ENCODE measurements at places on chromosomes 13 and 19.

GRCh38 chr13:111973605-111974340 is 93.2 kb upstream of the SOX1 start:
- DNase-seq: no peak

GRCh38 chr13:40490086-40490758 is 176.2 kb downstream of the FOXO1 start:
- no peak for DNase-seq

- no peak for DNase-seq
Observed at GRCh38 chr19:17826508-17827056, 5.3 kb upstream of the INSL3 start.

DNA sequence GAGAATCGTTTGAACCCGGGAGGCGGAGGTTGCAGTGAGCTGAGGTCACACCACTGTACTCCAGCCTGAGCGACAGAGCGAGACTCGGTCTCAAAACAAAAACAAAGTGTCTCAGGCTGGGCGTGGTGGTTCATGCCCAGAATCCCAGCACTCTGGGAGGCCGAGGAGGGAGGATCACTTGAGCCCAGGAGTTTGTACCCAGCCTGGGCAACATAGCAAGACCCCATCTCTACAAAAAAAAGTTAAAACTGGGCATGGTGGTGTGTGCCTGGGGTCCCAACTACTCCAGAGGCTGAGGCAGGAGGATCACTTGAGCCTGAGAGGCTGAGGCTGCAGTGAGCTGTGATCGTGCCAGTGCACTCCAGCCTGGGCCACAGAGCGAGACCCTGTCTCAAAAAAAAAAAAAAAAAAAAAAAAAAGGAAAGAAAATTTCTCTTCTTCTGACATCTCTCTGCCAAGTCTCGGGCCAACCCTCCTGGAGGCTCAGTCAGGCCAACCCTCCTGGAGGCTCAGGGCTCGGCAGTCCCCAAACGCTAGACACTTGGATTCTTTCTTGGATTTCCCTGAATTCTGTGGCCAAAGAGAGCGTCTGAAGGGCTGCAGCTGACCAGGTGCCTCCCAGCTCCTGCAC is 26.3 kb downstream of the ARID3A start:
- no peak for DNase-seq

GRCh38 chr19:48867123-48867745 is 1.2 kb downstream of the PLEKHA4 start:
- DNase-seq: no peak

- no peak for DNase-seq
Observed at GRCh38 chr19:37899966-37900365, 6.4 kb downstream of the WDR87 start.
